Islet precursor cell (in vitro differentiated cells): ENCODE measurements at places on chromosomes 6 and 20.

GRCh38 chr20:13676682-13677081, 38.0 kb upstream of the TASP1 start:
- no peak for DNase-seq

- no peak for DNase-seq
These were observed 138.0 kb downstream of the TBC1D7 start for GRCh38 chr6:13190376-13190775.

DNA sequence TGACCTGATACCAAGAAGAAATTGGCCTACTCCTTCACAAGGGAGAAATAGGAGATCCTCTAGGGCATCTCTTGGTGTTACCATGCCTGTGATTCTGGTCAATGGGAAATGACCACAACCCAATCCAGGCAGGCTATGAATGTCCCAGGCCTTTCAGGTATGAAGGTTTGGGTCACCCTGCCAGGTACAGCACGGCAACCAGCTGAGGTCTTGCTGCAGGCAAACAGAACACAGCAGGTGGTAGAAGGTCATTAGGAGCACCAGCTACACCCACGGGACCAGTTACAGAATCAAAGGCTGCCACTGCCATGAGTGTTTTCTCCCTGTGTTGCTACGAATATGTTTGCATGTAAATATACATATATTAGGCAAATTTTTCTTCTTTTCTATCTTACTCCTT, 202.3 kb downstream of the ERMARD start:
- no peak for DNase-seq

DNA sequence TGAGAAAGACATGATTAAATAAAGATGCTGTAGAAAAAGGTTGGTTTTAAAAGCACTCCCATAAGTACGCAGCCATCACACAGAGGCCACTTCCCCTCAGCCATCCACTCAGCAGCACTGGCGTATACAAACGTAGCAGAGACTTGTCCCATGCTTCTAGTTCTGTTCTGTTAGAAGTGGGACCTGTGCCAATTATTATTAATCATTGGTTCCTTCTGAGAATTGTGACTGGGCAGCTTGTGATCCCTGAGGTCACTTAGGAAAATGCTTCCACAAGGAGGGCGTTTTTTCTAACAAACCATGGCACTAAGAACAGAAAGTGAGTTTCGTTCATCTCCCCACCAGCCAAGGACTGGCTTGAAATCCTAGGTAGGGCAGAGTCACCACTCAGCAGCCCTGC, 53.9 kb downstream of the FAM120B start:
- DNase-seq: no peak
